Stimulated activated CD4-positive, alpha-beta T cell treated with anti-CD3 and anti-CD28 coated beads, Interleukin-2, amount 100 ng/mL, for 48 hours (primary cell): ENCODE measurements at places on chromosomes 12 and 14.
A peak's percentile ranks its signal among the peaks of the same experiment; 100 is the strongest.

DNA sequence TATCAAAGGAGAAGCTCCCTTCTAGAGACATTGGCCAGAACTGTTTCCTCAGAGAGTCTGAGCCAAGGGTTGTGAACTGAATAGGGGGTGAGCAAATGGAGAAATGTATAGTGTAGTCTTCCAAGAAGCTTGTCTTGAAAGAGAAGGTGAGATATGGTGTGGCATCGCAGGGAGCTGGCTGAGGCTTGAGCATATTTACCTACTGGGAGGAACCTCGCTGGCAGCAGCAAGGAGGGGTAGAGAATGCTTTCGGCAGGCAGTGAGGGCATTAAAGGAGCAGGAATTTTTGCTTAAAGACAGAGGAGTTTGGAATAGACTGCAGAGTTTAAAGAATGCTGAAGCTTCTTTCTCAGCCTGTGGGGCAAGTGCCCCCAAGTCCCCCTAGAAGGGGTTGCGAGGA, 59.3 kb upstream of the PRMT8 start:
- DNase-seq, result no peak

GRCh38 chr12:123268850-123269249, 2.8 kb downstream of the CDK2AP1 start:
- no peak for DNase-seq

- peak; percentile 51 for DNase-seq
Measured at GRCh38 chr14:104977681-104978653, at the start of gene AHNAK2. AHNAK2 (minus strand) TSS chr14:104978374; CDS start chr14:104978237, 137 bp downstream.

GRCh38 chr14:93892923-93893558, 34.1 kb upstream of the FAM181A start:
- DNase-seq, result peak; percentile 81

DNA sequence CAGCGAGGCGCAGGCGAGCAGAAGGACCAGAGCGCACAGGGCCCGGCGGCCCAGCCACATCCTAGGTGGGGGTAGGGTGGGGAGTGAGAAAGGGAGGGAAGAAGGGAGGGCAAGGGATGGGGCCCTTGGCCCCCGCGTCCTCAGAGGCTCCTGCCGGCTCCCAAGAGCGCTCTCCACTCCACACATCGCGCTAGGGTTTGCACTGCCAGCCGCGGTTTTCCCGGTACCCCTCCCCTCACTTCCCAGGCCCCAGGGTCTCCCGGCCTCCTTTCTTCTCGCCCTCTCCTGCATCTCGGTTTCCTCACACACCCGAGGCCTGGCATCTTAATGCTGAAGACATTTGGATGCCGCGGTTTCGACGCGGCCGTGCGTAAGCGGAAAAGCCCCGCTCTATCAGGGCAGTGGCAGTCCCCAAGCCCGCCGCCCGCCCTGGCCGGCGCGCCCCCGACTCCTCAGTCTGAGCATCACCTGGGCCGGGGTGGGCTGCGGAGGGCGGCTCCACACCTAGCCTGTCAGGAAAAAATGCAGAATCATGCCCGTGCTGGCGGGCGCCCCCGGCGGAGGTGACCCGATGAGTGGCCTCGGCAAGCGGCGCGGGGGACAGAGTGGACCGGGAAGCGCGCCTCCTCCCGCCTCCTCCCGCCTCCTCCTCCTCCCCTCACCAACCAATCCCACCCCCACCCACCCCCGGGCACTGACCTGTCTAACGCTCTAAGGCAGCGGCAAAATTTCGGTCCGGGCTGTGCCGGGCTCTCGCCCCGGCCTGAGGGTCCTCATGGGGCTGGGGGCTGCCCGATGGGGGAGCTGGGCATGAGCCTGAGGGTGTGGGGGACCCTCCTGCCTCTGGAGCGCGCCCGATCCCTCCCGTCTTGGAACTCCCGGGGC, 686 bp downstream of the B4GALNT1 start:
- no peak for DNase-seq

- no peak for DNase-seq
Measured at GRCh38 chr12:100435957-100436356, 37.7 kb upstream of the NR1H4 start.

DNA sequence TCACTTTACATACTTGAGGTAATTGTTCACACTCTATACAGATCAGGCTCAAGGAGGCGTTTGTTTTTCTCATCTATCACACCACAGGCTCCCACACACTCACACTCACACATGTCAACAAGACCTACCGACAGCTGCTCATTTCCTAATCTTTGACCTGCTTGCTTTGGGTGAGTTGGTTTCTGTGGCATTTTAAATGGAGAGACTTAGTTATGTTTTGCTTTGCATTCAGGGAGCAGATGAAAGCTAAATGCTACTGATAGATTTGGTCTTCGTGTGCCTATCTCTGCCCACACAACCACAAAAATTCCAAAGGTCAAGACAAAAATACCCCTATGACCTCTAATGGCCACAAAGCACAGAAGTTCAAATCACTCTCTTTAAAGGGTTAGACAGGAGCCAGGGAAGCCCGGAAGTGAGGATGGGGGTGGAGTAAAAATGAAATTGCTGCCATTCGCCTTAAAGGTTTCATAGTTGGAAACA, 203.5 kb upstream of the G2E3 start:
- no peak for DNase-seq

DNA sequence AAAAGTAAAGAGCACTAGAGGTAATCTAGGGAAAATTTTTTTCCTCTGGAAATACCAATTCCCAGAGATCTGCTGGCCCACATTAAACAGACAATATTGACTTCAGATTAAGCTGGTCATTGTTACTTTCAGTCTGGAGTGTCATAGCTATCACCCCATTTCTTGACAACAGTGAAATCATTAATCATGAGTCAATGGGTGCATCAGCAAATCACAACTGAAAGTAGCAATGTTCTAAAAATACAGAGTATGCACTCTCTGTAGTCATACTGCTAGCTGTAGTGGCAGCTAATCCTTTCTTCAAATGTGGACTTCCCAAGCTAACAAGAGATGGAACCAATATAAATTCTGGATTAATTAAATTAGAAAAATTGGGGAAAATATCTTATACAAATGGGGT, 129.9 kb downstream of the CPNE8 start:
- no peak for DNase-seq

DNA sequence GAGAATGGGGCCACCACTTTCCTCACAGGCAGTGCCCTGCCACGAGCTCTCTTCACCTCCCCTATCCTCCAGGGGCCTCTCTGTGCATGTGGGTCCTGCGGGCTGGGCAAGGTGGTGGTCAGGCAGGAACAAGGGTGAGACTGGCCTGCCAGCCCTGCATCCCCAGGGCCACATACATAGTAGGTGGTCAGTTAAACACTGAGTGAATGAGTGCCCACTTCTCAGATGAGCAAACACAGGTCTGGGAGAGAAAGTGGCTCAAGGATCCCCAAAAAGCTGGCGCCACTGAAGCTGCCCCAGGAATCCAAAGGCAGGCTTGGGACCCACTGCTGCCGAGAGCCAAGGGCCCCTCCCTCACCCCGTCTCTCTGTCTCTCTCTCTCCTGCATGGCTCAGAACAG, 51.1 kb downstream of the CCNK start:
- no peak for DNase-seq

DNA sequence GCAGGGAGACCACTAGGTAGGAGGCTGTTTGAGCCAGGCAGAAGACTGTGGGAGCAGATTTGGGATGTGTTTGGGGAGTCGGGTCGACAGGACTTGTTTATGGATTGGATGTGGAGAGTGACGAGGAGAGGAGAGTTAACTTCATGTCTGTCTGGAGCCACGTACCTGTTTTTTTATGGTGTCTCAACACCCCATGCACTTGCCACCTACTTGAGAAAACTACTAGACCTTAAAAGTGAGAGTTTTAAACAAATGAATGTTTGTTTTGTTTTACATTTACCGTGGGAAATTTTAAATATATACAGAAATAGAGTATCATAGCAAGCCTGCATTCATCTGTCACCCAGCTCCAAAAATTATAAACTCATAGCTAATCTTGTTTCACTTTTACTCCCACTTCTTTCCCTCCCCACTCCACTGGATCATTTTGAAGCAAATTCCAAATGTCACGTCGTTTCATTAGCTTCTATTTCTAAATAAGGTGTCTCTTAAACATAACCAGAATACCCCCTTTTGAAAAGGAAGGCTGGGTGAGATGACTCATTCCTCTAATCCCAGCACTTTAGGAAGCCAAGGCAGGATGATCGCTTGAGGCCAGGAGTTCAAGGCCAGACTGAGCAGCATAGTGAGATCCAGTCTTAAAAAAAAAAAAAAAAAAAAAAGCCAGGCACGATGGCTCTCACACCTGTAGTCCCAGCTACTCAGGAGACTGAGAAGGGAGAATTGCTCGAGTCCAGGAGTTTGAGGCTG, 136.2 kb downstream of the ANO6 start:
- DNase-seq, result no peak

- DNase-seq, result no peak
Measured at GRCh38 chr12:111224186-111225066, 144.5 kb downstream of the PHETA1 start.

GRCh38 chr12:89970722-89971121, 262.1 kb upstream of the ATP2B1 start:
- DNase-seq, result no peak

DNA sequence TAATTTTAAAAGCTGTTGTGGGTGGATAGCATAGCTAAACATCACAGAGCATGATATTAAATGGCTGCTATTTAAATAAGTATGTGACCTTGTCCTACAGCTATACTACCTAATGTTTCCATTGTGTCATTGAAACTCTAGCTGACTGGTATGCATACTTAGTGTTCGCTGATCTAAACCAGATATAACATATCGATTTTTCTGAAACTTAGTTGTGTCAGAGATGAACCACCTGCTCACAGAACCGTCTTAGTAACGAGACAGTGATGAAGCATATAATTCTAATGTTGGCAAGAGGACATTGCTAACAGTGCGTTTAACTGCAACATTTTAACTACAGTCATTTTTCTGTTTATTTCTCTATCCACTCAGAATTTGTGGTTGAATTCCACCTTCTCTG, 36.1 kb upstream of the NUAK1 start:
- no peak for DNase-seq

GRCh38 chr12:7016958-7017571, 1.2 kb downstream of the LPCAT3 start:
- DNase-seq, result no peak

GRCh38 chr12:132740652-132741051, 21.0 kb downstream of the ANKLE2 start:
- no peak for DNase-seq

- no peak for DNase-seq
Measured at GRCh38 chr14:80215756-80216581, 4.7 kb upstream of the DIO2 start.

DNA sequence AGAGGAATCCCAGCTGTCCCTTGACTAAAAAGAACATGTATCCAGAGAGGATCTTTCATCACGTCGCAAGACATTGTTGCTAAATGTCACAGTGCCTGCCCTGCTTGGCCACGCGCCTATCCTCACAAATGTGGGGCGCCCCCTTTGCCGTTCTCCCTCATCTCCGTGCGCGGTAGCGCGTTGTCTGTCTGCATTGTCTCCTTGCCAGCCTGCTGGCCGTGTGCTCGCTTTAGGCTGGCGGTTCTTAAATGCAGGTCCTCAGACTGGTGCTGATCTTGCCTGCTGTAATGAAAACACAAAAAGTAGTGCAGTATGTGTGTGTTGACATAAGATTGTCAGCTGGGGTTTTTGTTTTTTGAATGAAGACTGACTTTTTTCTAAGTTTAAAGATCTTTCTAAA, 198.2 kb upstream of the RGS6 start:
- DNase-seq, result no peak

DNA sequence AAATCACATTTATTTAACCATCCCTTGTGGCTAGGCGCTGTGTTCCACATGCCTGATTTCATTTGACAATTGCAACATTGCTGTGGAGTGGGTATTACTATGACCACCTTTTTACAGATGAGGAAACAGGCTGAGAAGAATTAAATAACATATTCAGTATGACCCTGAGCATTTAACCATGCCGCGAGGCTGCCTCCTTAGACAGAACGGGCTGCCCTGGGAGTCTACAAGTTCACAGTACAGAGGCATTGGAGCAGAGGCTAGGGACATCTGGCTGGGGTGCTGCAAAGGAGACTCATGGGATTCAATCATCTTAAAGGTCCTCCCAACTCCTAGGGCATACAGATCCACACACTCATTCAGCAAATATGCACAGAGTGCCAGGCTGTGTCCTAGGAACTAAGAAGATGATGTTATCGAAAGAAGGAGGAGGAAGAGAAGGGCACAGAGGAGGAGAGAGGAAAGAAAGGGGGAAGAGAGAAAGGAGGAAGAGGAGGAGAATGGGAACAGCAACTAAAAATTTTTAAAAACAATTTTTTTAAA, 164.7 kb upstream of the CCND2 start:
- DNase-seq, result no peak

DNA sequence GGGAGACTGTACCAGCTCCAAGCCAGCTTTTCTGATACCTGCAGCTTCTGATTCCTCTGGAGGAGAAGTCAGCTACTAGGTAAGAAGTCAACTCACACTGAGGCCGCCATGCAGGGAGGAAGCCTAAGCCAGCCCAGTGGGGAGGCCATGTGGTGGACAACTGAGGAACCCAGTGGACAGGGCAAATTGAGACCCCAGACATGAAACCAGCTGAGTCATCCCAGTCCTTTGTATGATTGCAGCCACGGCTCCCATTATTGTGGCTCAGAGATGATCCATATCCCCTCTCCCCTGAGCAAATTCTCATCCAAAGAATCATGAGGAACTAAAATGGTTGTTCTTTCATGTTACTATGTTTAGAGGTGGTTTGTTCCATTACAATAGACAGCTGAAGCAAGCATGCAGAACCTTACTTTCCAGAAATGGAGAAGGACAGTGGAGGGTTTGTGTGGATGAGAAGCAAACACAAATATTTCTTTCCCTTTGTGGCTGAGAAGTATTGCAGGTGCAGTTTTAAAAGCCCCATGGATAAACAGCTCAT, 1147.3 kb upstream of the TMEM132C start:
- no peak for DNase-seq

DNA sequence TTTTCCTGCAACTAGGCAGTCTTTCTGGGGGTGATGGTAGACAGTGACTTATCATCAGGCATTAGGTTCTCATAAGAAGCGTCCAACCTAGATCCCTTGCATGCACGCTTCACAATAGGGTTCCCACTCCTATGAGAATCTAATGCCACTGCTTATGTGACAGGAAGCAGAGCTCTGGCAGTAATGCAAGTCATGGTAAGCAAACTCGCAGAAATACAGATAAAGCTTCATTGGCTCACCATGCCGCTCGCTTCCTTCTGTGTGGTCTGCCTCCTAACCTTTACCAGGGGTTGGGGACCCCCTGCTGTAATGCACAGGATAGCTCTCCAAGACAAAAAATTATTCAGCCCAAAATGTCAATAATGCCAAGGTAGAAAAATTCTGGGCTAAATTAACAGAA, 864.2 kb downstream of the TRHDE start:
- DNase-seq, result no peak

- DNase-seq, result no peak
Measured at GRCh38 chr12:27208414-27208750, 35.7 kb upstream of the STK38L start.

DNA sequence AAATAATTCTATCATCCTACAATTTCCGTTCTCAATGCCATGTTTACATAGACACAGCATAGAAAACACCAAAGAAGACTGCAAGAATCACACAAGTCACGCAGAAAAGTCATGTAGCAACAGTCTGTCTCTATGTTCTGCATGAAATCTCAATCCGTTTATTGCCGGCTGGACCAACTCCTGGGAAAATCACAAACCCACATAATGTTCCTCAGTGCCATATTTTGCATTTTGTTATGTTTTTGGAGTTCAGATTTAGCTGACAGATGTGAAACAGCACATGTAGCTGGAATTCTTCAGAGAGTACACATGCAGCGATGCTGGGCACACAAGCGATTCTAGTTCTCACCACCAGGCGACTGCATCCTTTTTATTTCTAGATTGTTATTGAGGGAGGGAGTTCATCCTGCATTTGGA, 193.1 kb downstream of the APAF1 start:
- DNase-seq, result no peak

- DNase-seq, result no peak
Measured at GRCh38 chr14:95309261-95310051, 10.3 kb downstream of the CLMN start.
